ENCODE measurements at places on chromosomes 7 and 10.

- no peaks in the 10 kb centered on the region for H3K36me3 ChIP-seq
- H3K27ac ChIP-seq: no peak overlapping the region
- no peaks in the 10 kb centered on the region for H3K4me1 ChIP-seq
- no peak overlapping the region for H3K4me3 ChIP-seq
Observed at GRCh38 chr7:25720427-25720826, 431.6 kb upstream of the NFE2L3 start.

DNA sequence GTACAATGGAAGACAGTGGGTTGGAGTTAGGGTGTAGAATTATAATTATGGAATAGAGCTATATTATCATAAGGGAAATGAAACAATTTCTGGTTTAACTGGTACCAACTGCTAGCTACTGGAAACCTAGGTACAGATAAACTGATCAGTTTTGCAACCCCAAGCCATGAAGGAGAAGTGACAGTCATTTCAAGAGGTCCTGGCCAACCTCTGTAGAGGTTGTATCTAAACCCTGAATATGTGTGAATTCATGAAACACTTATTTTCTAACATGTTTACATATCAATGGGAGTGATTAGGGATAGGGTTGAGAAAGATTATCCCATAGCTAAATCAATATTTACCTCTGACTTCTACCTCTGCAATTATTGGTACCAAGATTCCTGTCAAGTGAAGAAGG, 29.9 kb upstream of the CC2D2B start:
- no peaks in the 10 kb centered on the region for H3K4me1 ChIP-seq
- H3K27me3 ChIP-seq: no peaks in the 10 kb centered on the region
- no peak for DNase-seq
- H3K27ac ChIP-seq: no peak overlapping the region
- no peaks in the 10 kb centered on the region for H3K36me3 ChIP-seq

DNA sequence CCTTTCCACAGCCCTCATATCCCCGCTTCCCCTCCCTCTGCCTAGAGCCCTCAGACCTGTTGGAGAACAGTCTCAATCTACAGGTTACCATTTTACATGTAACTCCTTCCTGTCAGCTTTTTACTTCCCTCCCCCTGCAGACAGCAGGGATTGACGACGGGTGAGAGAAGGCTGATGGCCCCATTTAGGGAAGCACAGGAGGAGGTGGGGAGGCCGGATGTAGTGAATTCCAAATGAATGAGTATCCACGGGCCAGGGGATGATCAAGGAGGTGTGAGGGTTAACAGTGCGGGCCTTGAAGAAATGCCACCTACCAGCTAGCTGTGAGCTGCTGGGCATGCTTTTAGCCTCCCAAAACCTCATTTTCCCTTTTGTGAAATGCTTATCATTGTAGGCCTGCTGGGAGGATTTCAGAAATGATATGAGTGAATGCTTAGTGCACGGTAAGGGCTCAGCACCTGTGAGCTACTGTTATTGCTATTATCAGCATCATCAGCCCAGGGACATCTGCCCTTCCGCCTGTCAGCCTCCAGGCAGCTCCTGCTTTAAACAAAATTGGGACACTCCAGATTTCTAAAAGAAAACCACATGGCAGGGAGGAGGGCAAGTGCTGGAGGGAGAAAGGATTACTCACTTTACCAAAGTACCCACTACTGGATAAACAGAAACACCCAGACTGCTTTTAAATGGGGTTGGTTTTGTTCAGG, 6.5 kb upstream of the NANOS1 start:
- DNase-seq: no peak
- H3K36me3 ChIP-seq: no peaks in the 10 kb centered on the region
- H3K4me3 ChIP-seq: no peak overlapping the region
- H3K27ac ChIP-seq: no peak overlapping the region

DNA sequence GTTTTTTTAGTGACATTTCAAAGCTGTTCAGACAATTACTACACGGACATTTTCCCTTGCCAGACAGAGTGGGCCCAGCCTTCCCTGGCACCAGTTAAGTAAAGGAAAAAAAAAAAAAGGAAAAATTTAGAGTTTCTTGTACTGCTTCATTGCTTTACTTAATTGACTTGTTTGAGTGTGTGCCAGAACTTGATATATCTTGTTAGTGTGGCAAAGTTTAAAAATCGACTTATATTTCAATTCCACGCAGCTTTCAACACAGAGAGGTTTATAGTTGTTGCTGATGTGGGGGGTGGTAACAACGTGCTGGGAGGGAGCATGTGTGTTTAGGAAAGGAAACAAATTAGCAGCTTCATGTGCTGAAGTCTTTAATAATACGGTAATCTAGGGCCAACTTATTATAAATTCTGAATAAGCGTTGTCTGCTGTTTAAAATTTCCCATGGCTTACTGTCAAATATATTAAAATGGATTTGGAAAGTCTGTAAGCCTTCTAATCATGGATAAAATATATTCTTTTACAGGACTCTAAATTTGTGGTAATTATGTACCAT, 1104.6 kb downstream of the SORCS3 start:
- no peaks in the 10 kb centered on the region for H3K4me1 ChIP-seq
- no peak overlapping the region for H3K4me3 ChIP-seq
- no peak for DNase-seq

DNA sequence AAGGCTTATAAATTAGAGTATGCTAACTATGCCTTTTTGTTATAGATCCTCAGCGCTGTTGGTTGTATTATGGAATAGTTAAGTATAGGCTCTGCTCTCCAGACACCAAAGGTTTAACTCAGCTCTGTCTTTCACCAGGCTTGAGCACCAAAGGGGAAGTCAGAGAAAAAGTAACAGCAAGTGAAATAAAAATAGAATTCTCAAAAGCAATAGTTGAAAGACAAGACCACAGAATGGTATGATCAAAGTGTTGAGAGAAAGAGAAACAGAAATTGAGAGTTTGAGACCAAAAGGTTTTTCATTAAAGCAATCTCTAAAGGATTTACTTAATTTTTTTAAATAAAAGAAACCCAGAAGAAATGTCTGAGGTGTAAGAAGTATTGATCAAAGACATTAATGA, 529.8 kb upstream of the C7orf33 start:
- no peak overlapping the region for H3K27ac ChIP-seq
- no peak for DNase-seq
- no peaks in the 10 kb centered on the region for H3K36me3 ChIP-seq

DNA sequence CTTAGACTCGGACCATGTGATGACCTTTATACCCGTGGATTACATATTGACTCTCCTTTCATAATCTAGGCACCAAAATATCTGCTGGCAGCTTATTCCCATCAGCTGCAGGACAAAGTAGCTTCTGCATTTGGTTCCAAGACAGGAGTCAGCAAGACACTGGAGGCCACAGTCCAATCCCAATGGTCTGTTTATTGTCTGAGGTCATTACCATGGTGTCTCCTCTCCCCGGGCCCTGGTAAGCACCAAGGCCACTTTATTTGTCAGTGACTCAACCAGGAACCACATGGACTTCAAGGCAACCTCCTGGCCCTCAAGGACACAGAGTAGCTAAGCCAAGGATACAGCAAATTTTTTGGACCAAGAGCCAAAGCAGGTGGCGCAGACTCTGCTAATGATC, 36.1 kb downstream of the KCNMA1 start:
- no peak overlapping the region for H3K4me3 ChIP-seq
- H3K27me3 ChIP-seq: no peaks in the 10 kb centered on the region
- no peak overlapping the region for H3K27ac ChIP-seq
- no peak for DNase-seq
- no peaks in the 10 kb centered on the region for H3K4me1 ChIP-seq
- H3K36me3 ChIP-seq: no peaks in the 10 kb centered on the region

DNA sequence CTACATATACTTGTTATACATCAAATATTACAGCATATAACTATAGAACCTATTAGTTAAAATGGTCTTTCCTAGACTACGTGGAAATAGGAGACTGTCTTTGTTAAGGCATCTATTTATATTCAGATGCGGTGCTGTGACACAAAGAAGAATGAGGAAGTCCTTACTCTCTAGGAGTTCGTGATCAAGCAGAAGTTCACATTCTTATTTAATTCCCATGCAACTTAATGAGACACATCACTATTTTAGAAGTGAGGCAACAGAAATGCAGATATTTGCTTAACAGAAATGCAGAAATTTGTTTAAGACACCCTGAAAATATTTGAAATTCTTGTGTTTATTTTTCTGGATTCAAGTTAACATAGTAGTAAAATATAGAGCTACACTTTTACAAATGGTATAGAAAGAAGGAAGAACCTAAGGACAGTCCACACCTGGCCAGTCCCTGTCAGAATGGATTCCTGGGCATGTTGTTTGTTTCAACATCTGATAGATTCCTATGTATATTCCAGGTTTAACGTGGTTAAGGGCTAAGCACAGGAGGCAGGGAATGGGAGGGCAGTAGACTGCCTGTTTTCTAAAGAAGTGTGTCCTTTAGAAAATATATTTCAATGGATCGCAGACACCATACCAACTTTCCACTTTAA, 70.6 kb upstream of the NXPH1 start:
- no peak for DNase-seq
- H3K4me3 ChIP-seq: no peak overlapping the region
- no peaks in the 10 kb centered on the region for H3K4me1 ChIP-seq
- no peaks in the 10 kb centered on the region for H3K27me3 ChIP-seq
- H3K27ac ChIP-seq: no peak overlapping the region
- no peaks in the 10 kb centered on the region for H3K36me3 ChIP-seq

DNA sequence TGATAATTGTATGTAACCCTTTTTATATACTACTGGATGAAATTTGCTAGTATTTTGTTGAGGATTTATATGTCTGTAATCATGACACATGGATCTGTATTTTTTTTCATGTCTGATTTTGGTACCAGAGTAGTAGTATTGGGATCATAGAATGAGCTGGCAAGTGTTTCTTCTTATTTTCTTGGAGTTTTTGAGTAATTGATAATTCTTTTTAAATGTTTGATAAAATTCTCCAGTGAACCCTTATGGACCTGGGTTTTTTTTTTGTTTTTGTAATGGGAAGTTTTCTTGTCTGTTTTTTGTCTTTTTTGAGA, 28.4 kb downstream of the ZNF33A start:
- no peaks in the 10 kb centered on the region for H3K27me3 ChIP-seq
- H3K4me3 ChIP-seq: peak overlapping the region; percentile 31
- no peaks in the 10 kb centered on the region for H3K4me1 ChIP-seq

- H3K4me1 ChIP-seq: no peaks in the 10 kb centered on the region
- DNase-seq: no peak
- no peak overlapping the region for H3K27ac ChIP-seq
- no peaks in the 10 kb centered on the region for H3K27me3 ChIP-seq
- no peaks in the 10 kb centered on the region for H3K36me3 ChIP-seq
Observed at GRCh38 chr7:154985230-154985629, 17.7 kb downstream of the PAXIP1 start.

DNA sequence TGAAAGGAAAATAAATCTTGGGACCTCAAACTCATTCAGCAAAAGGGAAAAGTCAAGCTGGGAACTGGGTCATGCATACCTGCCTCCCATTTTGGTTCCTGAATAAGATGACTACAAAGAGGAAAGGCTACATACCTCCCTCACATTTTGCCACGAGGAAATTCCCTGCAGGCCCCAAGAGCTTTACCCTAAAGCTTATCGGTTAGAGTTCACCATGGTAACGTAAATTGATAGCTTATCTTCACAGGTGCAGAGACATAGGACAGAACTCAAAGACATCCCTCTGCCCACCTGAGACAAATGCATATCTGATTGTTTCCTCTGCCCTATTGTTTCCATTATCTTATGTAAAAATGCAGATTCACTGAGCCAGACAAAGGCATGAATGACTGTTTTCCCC, 31.5 kb upstream of the GRB10 start:
- H3K36me3 ChIP-seq: no peaks in the 10 kb centered on the region
- H3K27me3 ChIP-seq: peaks cover 6% of the 10 kb centered on the region
- no peak for DNase-seq
- H3K4me1 ChIP-seq: no peaks in the 10 kb centered on the region
- no peak overlapping the region for H3K27ac ChIP-seq

GRCh38 chr7:48446721-48447120, 275.5 kb downstream of the ABCA13 start:
- no peak for DNase-seq
- no peaks in the 10 kb centered on the region for H3K36me3 ChIP-seq
- no peak overlapping the region for H3K4me3 ChIP-seq

GRCh38 chr10:69465457-69466157, 14.3 kb downstream of the TSPAN15 start:
- DNase-seq: no peak
- peaks cover 30% of the 10 kb centered on the region for H3K4me1 ChIP-seq
- H3K4me3 ChIP-seq: no peak overlapping the region
- no peaks in the 10 kb centered on the region for H3K36me3 ChIP-seq
- no peaks in the 10 kb centered on the region for H3K27me3 ChIP-seq

GRCh38 chr7:99112097-99112496, 31.8 kb downstream of the SMURF1 start:
- no peak for DNase-seq
- no peaks in the 10 kb centered on the region for H3K27me3 ChIP-seq
- H3K36me3 ChIP-seq: no peaks in the 10 kb centered on the region

- no peak for DNase-seq
- no peaks in the 10 kb centered on the region for H3K36me3 ChIP-seq
Observed at GRCh38 chr10:29239569-29240472, 49.0 kb upstream of the LYZL1 start.

DNA sequence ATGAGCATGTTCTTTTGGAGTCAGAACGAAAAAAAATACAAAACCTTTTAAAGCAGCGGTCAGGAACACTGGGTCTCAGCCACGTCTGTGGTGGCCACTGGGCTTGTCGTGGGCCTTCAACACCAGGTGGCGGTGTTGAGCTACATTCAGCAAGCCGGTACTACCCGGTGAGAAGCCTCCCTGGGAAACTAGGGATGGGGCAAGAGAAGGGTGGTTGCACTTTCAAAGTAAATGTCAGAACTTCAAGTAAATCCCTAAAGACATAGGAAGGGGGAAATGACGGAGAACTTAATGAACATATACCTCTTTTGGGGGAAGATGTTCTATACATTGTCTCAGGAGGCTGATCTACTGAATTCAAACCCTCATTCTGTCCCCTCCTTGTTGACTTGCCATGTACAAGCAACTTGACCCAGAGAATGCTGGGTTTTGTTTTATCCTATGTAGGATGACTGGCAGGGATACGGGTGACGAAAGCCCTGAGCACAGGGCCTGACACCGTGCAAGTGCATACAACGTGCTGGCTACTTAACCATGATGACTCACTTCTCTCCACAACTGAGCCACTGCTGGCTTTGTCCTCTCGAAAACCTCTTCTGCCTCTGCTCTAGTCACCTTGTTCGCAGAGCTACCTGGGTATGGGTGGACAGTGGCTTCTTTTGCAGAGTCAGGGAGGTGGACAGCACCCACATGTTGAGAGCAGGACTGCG, 49.0 kb upstream of the BAMBI start:
- no peaks in the 10 kb centered on the region for H3K4me1 ChIP-seq
- peak; percentile 22 for DNase-seq
- H3K36me3 ChIP-seq: no peaks in the 10 kb centered on the region
- H3K27me3 ChIP-seq: no peaks in the 10 kb centered on the region

GRCh38 chr10:70053218-70053840, 683 bp downstream of the MACROH2A2 start:
- H3K4me3 ChIP-seq: peak overlapping the region; percentile 51
- H3K36me3 ChIP-seq: no peaks in the 10 kb centered on the region
- DNase-seq: no peak
- no peak overlapping the region for H3K27ac ChIP-seq

All from effector memory CD4-positive, alpha-beta T cell (primary cell).